ENCODE measurements at places on chromosomes 2 and 18.

DNA sequence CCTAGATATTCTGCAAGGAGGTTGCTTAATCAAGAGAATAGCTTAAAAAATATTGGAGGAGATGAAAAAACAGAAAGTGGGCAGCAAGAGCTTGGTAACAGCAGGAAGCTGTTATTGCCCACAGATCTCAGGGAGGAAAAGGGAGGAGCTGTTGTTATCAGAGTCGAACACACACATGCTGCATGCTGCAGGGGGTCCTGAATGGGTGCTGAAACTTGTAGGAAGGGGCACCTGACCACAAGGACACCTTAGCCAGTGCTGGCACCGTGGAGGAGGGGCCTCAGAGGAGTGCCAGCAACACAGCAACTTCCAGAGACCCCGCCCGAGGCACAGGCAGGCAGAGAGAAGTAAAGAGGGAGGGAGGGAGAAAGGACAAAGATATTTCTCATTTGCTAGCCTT, 332.9 kb downstream of the SOCS6 start:
- DNase-seq, result no peak

GRCh38 chr2:15940661-15941480, 521 bp downstream of the MYCN start:
- DNase-seq, result no peak

GRCh38 chr18:13641551-13642439, 84.6 kb downstream of the FAM210A start:
- peak; percentile 70 for DNase-seq

DNA sequence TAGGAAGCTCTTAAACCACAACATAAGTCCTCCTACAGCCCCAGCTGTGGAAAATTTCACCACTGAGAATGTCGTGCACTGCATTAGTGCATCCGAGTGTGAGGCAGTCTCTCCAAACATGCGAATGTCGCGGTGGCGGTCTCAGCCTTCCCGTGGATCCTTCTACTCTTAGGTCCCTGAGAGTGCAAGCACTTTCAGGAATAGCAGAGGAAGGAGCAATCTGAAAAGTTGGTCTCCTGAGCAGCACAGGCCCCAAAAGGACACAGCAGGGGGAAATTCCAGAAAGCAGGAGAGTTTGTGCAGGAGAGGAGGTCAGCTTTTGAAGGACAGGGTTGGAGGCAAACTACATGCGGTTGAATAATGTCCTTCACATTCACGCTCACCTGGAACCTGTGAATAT, 440.5 kb upstream of the SMIM21 start:
- DNase-seq, result no peak

DNA sequence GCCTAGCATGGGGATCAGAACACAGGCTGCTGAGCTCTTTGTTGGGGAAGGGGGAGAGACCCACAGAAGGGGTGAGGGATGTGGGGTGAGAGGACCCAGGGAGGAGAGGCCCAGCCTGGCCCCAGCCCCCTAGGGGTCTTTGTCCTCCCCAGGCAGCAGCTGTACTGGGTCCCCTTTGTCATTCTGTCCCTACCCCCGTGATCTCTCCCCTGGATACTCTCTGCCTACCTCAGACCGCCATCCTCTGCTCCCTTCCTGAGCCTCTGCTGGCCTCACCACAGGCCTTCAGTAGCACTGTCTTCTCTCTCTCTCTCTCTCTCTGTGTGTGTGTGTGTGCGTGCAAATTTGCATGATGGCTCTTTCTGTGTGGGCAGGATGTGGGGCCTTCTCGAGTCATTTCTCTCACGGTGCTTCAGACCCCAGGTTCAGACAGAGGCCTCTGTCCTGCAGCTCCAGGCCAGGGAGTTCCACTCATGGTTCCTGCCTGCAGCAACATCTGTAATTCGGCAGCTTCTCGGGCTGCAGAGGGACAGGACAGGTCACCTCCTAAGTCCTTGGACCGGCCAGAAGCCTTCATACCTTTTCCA, 1.4 kb downstream of the PSD4 start:
- DNase-seq, result no peak

DNA sequence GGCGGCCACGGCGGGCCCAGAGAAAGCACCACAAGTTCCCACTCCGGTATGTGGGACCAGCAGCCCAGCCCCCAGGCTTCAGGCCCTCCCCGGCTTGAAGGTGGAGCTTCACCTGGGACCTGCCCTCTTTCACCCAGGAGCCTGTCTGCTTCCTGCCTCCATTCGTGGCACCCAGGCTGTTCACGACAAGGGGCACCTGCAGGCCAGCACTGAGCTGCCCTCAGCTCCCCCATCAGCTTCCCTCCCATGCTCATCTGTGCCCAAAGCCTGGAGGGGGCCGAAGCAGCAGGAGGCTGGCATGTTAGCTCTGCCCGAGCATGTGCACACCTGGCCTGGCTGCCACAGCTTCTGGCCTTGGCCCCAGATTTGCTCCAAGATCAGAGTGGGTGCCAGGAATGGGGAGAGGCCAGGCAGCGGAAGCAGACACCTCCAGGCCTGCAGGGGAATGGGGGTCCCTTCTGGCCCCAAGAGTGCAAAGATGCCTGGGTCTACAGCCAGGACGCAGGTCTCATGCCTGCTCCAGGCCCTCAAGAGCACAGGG, 312.4 kb upstream of the SYT4 start:
- no peak for DNase-seq

DNA sequence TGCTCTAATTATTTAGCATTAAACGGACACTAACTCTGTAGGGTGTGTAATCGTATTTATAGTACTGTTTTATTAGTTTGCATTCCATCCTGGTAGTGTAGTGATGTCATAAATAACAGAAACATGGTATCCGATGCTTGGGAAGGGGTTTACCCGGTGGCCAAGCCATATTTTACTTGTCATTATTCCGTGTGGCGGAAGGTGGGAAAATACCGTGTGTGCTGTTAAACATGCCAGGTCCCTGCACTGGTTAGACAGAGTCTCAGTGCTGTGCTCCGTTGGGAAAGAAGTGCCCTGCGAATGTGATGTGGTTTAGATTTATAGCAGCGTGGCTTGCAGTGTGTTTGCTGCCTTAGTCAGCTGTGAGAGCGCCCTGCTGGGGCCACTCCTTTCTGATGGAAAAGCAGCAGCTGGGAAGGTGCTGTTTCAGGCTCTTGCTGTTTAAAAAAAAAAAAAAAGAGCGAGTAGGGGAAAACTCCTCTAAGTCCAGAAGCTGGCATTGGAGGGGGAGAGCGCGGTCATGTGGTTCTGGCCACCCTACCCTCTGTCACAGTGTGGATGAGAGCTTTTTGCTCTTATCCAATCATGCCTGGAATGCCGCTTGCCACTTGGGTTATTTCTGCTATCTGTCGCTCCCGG, 211.0 kb downstream of the NEDD4L start:
- DNase-seq, result peak; percentile 67

DNA sequence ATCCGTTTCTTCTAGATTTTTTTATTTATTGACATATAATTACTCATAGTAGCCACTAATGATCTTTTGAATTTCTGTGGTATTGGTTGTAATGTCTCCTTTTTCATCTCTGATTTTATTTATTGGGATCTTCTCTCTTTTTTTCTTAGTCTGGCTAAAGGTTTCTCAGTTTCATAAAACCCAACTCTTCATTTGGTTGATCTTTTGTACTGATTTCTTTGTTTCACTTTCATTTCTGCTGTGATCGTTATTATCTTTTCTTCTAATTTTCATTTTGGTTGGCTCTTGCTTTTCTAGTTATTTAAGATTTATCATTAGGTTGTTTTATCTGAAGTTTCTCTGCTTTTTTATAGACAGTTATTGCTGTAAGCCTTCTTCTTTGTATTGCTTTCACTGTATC, 463.6 kb upstream of the CRIM1 start:
- DNase-seq, result no peak
